Spinal cord (tissue), 10 donors: ENCODE measurements at places on chromosomes 12 and 14. TPM values are rescaled to one million over a fixed set of nuclear protein-coding genes. Genes with fewer than 3 reads are reported as not detected.

The ATF7IP gene
- total RNA-seq = 53.6 TPM

GRCh38 chr12:116121453-116121871 is 156.0 kb downstream of the MED13L start:
- H3K27me3 ChIP-seq = no peaks in the 10 kb centered on the region
- DNase-seq = no peak
- H3K27ac ChIP-seq = no peak overlapping the region
- H3K4me1 ChIP-seq = peaks cover 7% of the 10 kb centered on the region
- H3K4me3 ChIP-seq = no peak overlapping the region
- no peaks in the 10 kb centered on the region for H3K36me3 ChIP-seq

The INSM2 gene
- total RNA-seq = 0.17 TPM

GRCh38 chr14:98798099-98798498 is 473.9 kb downstream of the BCL11B start:
- H3K27ac ChIP-seq = no peak overlapping the region
- H3K36me3 ChIP-seq = no peaks in the 10 kb centered on the region
- H3K4me3 ChIP-seq = no peak overlapping the region
- H3K4me1 ChIP-seq = no peaks in the 10 kb centered on the region
- no peaks in the 10 kb centered on the region for H3K27me3 ChIP-seq

GRCh38 chr12:76957301-76957700 is 78.5 kb upstream of the CSRP2 start:
- DNase-seq = no peak
- no peak overlapping the region for H3K4me3 ChIP-seq
- no peaks in the 10 kb centered on the region for H3K4me1 ChIP-seq

DNA sequence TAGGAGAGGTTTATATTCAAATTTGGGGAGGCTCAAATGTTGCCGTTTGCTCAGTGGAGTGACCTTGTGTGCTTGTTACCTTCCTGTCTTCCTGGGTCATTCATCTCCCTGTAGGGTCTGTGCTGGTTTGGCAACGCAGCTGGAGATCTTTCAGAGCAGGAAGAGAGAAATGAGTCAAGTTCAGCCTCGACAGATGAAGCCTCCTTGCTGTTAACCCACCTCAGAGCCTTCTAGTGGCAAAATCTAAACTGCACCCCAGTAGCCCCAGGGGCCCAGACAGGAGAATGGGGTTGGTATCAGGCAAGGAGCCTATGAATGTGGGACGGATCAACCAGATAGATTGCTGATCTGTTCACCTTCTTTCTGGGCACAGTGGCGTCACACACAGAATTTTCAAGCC is 999.3 kb downstream of the VRK1 start:
- H3K27me3 ChIP-seq = no peaks in the 10 kb centered on the region
- no peaks in the 10 kb centered on the region for H3K4me1 ChIP-seq
- H3K36me3 ChIP-seq = no peaks in the 10 kb centered on the region
- no peak overlapping the region for H3K27ac ChIP-seq
- DNase-seq = no peak

DNA sequence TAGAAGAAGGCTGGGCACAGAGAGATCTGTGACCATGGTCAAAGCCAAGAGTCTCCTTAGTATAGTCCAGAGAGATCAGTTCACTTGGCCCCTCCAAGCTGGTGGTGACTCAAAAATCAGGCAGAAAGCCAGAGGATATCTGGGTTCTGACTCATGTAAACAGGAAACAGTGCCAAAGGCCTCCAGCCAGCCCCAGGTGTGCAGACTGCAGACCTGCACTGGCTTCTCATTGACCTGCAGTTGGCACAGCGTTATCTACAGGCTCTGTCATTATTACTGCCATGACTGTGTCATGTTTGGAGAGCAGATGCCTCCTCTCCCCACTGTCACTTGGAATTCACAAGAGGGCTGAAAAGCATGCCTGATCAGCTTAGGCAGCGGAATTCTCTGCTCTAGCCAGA is 295.7 kb upstream of the PRKD1 start:
- no peak overlapping the region for H3K27ac ChIP-seq
- no peaks in the 10 kb centered on the region for H3K27me3 ChIP-seq
- no peak for DNase-seq
- H3K4me1 ChIP-seq = no peaks in the 10 kb centered on the region
- no peaks in the 10 kb centered on the region for H3K36me3 ChIP-seq

DNA sequence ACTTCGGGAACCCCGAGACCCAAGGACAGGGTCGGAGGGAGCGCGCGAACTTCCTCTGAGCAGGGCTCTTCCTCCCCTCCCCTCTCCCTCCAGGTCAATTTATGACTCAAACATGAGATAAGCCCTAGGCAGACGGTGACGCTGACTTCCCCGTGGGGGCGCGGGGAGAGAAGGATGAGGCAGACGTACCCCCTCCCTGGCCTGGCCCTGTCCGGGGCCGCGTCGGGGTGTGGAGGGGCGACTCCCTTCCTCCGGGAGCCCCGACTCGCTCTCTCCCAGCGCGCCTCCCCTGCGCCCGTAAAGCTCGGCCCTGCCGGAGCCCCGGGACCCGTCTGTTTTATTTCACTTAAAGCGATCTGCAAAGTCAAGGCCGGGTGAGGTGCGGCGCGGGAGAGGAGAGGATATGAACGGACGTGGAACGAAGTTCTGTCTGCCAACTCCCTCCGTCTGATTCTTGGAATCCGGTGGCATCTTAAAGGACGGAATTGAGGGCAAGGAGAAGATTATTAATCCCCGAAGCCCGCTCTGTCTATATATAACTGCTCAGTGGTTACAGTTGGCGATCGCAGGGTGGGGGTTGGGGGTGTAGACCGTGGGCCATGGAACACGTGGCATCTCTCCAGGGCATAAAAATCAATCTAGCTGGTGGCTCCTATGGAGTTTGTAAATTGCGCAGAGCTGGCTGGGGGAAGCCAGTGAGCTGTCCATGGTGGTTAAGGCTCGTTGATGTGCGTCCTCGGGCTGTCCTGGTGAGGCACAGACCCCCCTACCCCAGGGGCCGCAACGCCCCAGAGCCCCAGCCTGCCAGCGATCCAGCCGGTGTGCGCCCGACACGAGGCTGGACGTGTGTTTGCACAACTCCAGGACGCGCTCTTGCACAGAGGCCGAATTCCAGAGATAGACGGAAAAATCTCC is 2.9 kb upstream of the PTHLH start:
- no peak for DNase-seq
- peaks cover 24% of the 10 kb centered on the region for H3K4me1 ChIP-seq
- H3K27ac ChIP-seq = no peak overlapping the region
- H3K36me3 ChIP-seq = no peaks in the 10 kb centered on the region

DNA sequence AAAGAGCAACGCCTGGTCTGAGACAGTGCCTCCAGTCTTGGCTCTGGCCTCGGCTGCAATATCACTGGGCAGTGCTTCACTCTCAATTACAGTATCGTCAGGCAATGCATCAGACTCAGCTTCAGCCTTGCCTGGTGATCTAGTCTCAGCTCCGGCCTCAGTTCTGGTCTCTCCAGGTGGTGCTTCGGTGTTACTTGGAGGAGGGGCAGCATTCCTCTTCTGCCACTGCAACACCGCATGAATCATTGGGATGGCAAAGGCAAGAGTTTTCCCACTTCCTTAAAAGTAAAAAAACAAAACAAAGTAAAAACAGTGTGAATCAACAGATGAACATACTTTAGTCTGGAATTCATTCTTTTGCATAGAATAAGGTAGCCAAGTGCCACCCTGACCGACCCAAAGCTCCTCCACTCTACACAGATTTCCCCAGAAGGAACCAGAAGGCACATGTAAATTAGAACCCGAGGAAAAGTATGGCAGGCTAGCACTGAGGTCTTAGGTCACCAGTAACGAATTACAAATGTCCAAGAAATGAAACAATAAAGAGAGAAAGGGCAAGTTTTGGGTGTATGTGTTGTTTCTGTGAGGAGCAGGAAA is 18.6 kb downstream of the DDX24 start:
- peaks cover 21% of the 10 kb centered on the region for H3K4me1 ChIP-seq
- no peak overlapping the region for H3K27ac ChIP-seq
- no peak overlapping the region for H3K4me3 ChIP-seq

GRCh38 chr14:50402965-50403364 is 6.3 kb upstream of the CDKL1 start:
- no peaks in the 10 kb centered on the region for H3K27me3 ChIP-seq
- peak overlapping the region; percentile 18 for H3K27ac ChIP-seq
- no peaks in the 10 kb centered on the region for H3K36me3 ChIP-seq

GRCh38 chr14:29355331-29355730 is 572.3 kb downstream of the PRKD1 start:
- H3K4me1 ChIP-seq = no peaks in the 10 kb centered on the region
- no peaks in the 10 kb centered on the region for H3K27me3 ChIP-seq
- H3K36me3 ChIP-seq = no peaks in the 10 kb centered on the region
- H3K27ac ChIP-seq = no peak overlapping the region
- DNase-seq = no peak

- H3K4me1 ChIP-seq = no peaks in the 10 kb centered on the region
- no peak overlapping the region for H3K4me3 ChIP-seq
- H3K27me3 ChIP-seq = no peaks in the 10 kb centered on the region
- no peaks in the 10 kb centered on the region for H3K36me3 ChIP-seq
Measured at GRCh38 chr14:33435911-33436689, 497.4 kb downstream of the NPAS3 start.

DNA sequence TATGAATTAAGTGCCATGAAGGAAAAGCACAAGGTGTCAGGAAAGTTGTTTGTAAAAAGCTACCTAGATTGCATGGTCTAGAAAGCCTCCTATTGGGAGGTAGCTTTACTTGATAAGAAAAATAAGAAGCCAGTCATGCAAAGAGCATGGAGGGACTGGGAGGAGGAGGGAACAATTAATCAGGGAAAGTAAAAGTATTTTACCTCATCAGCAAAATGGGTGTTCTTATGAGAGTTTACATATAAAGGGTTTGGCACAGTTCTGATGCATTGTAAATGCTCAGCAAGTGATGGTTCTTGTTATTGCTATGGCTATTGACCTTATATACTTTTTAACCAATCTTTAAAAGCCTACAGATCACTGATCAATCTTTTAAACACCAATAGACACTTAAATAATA is 17.0 kb upstream of the TSPAN8 start:
- H3K36me3 ChIP-seq = no peaks in the 10 kb centered on the region
- H3K27ac ChIP-seq = no peak overlapping the region
- no peak overlapping the region for H3K4me3 ChIP-seq
- no peak for DNase-seq

The TBX5 gene
- total RNA-seq = 0.17 TPM

GRCh38 chr12:128047266-128048060 is 219.5 kb upstream of the TMEM132C start:
- no peak for DNase-seq
- H3K36me3 ChIP-seq = no peaks in the 10 kb centered on the region
- H3K4me1 ChIP-seq = no peaks in the 10 kb centered on the region
- H3K27ac ChIP-seq = no peak overlapping the region
- no peak overlapping the region for H3K4me3 ChIP-seq

DNA sequence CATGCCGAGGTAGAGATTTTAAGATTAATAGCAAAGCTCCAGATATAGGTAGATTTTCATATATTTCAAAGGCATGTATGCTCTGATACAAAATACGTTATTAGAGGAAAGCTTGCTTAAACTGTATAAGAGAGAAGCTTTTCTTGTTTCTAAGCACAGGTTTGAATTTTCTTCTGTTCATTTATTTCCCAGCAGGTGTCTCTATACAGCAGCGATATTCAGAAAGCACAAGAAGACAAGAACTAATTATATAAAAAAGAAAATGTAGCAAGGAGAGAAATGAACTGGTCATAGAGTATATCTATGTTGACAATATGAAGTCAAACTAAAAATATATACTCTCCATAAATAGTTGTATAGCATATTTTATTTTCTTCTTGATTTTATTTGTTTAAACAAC is 307.4 kb upstream of the NOVA1 start:
- no peak overlapping the region for H3K27ac ChIP-seq
- peak; percentile 14 for DNase-seq

The E2F7 gene
- 3.7 TPM for total RNA-seq

The PTCSC3 gene
- not detected for total RNA-seq

The GLIPR1L1 gene
- not detected for total RNA-seq

GRCh38 chr12:70637303-70638085 is at the start of gene PTPRB:
Gene PTPRB (minus strand): TSS chr12:70637429. CDS start chr12:70637395, 34 bp downstream.
- no peaks in the 10 kb centered on the region for H3K27me3 ChIP-seq
- no peaks in the 10 kb centered on the region for H3K36me3 ChIP-seq
- DNase-seq = no peak
- no peak within 1 kb of the TSS for H3K27ac ChIP-seq
- no peaks in the 10 kb centered on the region for H3K4me1 ChIP-seq
- H3K4me3 ChIP-seq = no peak within 1 kb of the TSS

DNA sequence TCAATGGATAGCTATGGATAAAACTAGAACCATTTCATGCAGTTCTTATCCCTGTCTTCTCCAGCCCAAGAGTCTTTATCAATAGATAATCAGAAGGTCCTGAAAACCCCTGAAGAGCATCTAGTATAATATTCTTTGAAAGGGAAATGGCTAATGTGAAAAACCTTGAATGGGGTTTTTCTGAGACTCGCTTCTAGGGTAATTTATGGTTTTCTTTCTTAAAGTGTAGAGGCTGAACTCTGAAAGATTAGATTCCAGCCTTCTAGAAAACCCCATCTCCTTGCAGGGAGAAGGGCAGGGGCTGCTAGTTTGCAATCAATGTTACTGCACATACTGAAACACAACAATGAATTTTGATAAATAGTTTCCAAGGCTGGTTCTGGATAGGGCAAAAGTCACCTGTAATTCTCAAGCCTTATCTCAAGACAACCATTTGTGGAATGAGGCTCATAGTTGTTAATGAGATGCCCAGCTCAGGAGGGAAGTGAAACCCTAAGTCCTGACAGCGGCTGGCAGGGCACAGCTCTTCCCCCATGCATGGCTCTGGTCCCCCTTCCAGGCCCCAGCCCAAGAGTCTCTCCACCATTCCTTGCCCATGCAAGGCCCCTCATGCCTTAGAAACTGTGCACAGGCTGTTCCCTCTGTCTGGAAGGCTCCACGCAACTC is 33.7 kb upstream of the PYGL start:
- peaks cover 32% of the 10 kb centered on the region for H3K36me3 ChIP-seq
- no peak for DNase-seq
- no peak overlapping the region for H3K4me3 ChIP-seq
- H3K27ac ChIP-seq = no peak overlapping the region

GRCh38 chr12:9598363-9598762 is 9.4 kb downstream of the KLRB1 start:
- no peaks in the 10 kb centered on the region for H3K36me3 ChIP-seq
- H3K27me3 ChIP-seq = no peaks in the 10 kb centered on the region
- H3K4me3 ChIP-seq = no peak overlapping the region

GRCh38 chr12:18751866-18752265 is 13.9 kb downstream of the CAPZA3 start:
- no peak overlapping the region for H3K4me3 ChIP-seq
- no peaks in the 10 kb centered on the region for H3K27me3 ChIP-seq
- H3K36me3 ChIP-seq = no peaks in the 10 kb centered on the region

The UNC119B gene
- 24.4 TPM for total RNA-seq

- DNase-seq = no peak
- no peak overlapping the region for H3K27ac ChIP-seq
- no peaks in the 10 kb centered on the region for H3K27me3 ChIP-seq
- H3K4me1 ChIP-seq = no peaks in the 10 kb centered on the region
- no peak overlapping the region for H3K4me3 ChIP-seq
Measured at GRCh38 chr14:70943838-70944237, 36.6 kb downstream of the PCNX1 start.

DNA sequence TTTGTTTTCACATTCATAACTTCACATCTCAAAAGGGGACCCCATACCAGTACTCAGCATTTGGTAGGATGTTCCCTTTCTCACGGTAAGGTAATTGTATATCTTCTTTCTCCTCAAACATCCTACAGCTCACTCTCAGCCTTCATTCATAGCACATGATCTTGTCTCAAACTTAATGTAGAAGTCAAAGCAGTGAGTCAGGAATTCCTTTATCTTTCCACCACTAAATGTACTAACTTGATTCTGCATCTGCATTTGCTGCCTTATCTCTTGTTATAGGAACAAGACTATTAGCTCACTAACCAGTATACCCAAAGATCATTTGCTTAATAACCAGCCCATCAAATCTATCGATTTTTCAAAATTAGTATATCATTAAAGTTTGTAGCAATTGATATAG is 22.9 kb downstream of the CPSF2 start:
- H3K4me1 ChIP-seq = no peaks in the 10 kb centered on the region
- peaks cover 29% of the 10 kb centered on the region for H3K36me3 ChIP-seq
- H3K27ac ChIP-seq = no peak overlapping the region

The TCL1B gene
- total RNA-seq = not detected

The NINJ2 gene
- 6.0 TPM for total RNA-seq
